ENCODE measurements at places on chromosomes 5 and 9. TPM values are rescaled to one million over a fixed set of nuclear protein-coding genes. Genes with fewer than 3 reads are reported as not detected.

DNA sequence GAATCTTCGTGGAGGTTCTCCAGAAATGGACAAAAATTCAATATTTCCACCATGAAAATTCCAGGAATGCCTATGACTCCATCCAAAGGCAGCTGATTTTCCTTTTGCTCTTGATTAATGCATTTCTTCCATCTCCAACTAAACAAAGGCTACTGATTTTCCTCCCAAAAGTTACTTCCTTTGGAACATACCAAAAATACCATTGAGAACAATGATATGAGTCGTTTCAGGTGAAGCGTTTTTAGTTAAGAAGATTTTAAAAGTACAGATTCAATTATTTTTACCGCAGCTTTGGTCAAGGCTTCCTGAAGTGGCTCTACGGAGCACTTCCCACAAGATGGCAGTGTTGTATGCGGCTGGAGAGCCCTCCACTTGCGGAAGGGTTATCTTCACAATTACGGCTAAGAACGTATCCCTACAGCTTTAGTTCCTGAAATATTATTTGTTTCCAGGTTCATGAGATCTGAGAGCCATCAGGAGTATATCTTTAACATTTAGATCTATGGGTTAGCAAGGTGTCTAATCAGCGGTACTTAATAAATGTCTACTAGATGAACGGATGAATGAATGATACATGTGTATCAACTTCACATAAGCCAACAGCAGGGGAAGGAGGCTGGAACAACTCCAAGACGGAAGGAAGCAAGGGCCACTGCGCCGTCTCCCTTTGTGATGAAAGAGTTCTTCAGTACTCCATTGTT is 35.9 kb upstream of the ARSB start:
- DNase-seq, result peak; percentile 76

LRRTM2 gene
- 0.07 TPM for total RNA-seq

DNA sequence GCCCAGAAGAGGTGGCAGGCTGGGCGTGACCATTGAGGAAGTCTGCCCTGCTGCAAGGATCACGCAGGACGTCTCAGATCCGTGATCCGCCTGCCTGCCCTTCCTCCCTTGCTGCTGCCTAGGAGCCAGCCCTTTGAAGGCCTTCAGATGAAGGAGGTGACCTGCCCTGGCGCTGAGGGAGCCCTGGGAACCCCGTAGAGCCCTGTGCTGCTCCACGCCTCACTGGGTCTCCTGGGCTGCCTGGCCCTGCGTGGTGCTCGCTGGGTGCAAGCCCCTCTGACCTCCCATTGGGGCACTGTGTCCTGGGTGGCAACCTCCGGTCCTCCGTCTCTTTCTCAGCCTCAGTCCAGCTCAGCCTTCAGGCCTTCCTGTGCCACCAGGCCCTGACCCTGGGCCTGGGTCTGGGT is 295.3 kb upstream of the IRX4 start:
- DNase-seq, result no peak

CCDC152 gene
- 6.6 TPM for total RNA-seq

PCDHB3 gene
- total RNA-seq, result not detected

ADAMTS13 gene
- 1.3 TPM for total RNA-seq

ADRA1B gene
- total RNA-seq, result not detected

- DNase-seq, result no peak
These were observed 473 bp upstream of the GABRA1 start for GRCh38 chr5:161847447-161847846.

GRCh38 chr5:61299261-61299681 is 32.8 kb upstream of the ZSWIM6 start:
- no peak for DNase-seq

DNA sequence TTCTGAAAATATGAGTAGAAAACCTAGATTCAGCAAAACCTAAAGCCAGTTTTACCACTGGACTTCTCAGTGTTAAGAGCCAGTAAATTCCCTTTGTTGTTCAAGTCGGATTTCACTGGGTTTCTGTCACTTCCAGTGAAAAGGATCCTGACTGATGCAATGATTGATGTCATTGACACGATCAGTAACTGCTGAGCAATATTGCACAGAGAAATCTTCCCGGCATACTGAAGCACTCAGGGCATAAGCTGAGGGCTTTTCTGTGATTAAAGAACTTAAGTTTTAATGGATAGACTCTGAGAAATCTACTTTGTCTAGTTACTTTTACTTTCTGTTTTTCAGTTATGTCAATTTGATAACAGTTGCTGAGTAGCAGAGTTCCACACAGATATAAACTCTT is 61.9 kb downstream of the DENND1A start:
- no peak for DNase-seq

- DNase-seq, result peak; percentile 38
These were observed 3.6 kb upstream of the POC5 start for GRCh38 chr5:75720882-75721281.

- no peak for DNase-seq
These were observed 34.8 kb downstream of the SNX24 start for GRCh38 chr5:122880170-122880689.

DNA sequence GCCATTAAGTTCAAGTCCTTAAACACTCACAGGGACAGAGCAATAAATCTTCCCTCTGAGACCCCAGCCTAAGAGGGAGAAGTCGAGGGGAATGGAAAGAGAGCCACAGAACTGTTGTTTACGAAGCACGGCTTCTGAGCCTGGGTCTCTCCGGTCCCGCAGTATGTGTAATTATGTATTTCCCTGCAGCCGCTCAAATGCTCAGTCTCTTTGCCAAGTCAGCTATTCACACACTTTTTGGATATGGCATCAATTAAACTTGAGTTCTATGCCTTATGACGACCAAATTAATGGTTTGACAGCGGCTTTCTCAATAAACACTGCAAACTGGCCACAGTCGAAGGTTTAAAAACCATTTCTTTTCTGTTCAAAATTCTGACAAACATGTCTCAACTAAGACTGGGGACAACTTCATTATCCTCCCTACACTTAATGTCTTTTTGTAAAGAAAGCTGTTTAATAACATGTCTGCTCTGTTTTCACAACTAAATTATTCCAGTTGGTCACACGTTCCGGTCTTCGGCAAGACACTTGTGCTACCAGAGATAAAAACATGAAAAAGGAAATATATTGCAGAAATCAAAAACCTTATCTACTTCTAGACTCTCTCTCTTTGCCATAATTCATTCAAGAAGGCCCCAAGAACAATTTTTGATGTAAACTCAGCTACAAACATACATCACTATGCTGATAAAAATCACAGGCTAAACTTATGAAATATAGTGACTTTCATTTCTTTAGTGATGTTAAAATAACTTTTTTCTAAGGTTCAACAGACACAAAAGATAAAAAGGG is 203.2 kb downstream of the GAPVD1 start:
- DNase-seq, result no peak

- DNase-seq, result no peak
These were observed 169.2 kb upstream of the CTNND2 start for GRCh38 chr5:12073426-12073825.

Data from activated CD4-positive, alpha-beta T cell treated with anti-CD3 and anti-CD28 coated beads, Interleukin-2, amount 10 ng/mL, durations not matched to agents 24 days and 14 days (primary cell).